Kidney (tissue), 22 donors: ENCODE measurements at places on chromosomes 16 and 17.
A peak's percentile ranks its signal among the peaks of the same experiment; 100 is the strongest.

DNA sequence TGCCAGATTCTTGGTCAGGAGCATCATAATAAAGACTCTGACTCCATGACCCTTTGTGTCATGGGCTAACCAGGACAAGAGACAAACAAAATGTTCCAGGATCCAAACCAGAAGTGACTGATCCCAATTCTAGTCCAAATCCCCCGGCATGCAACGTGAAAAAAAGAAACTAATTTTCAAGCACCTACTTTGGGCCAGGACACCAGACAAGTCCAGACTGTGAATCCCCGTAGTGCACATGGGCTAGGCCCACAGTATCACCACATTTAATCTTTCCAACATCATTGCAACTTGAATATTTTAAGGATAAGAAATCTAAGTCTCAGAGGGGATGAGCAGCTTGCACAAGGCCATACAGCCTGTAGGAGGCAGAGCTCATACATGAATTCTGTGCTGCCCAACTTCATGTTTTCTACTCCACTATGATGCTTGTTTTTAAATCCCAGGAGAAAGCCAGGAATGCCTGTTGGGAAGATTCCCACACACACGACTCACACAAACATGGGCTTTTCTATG lies 365.7 kb downstream of the NPIPA8 start:
- no peaks in the 10 kb centered on the region for H3K27me3 ChIP-seq
- no peak overlapping the region for H3K27ac ChIP-seq
- no peak overlapping the region for H3K4me3 ChIP-seq
- H3K4me1 ChIP-seq = no peaks in the 10 kb centered on the region
- no peaks in the 10 kb centered on the region for H3K36me3 ChIP-seq

- H3K4me1 ChIP-seq = peaks cover 14% of the 10 kb centered on the region
- H3K36me3 ChIP-seq = no peaks in the 10 kb centered on the region
- peak; percentile 94 for DNase-seq
- peak within 1 kb of the TSS; percentile 74 for H3K27ac ChIP-seq
- no peaks in the 10 kb centered on the region for H3K27me3 ChIP-seq
These were observed at the start of gene MRC2 for GRCh38 chr17:62627219-62627903. Gene MRC2, plus strand, starts transcription at chr17:62627670. Its CDS starts 133 bp downstream, at chr17:62627803.

DNA sequence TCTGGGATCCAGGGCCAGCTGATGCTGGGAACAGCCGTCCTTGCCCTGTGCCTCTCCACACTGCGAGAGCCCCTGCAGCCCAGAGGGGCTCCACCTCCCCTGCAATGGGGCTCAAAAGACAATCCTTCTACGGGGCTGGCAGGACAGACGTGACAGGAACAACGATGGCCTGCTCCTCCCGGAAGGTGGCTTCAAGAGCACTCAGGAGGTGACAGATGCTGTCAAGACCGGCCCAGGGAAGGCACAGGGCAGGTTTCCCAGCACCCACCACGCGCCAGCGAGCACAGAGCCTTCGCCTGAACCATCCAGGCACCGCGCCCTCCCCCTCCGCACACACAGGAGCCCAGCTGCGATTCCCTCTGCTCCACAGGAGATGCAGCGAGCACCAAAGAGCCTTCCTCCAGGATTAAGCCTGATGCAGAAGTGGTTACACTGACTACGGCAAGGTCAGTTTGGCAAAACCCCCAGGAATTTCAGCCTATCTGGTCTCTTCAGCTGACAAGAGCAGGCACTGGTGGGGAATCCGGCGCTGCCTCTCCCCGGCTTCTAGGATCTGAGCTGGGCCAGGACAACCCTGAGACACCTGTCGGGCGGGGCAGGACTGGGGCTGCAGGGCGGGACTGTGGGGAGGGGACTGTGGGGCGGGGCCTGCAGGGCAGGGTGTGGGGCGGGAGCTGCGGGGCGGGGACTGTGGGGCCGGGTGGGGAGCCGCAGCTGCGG lies 103.4 kb downstream of the ZNF778 start:
- peak; percentile 76 for DNase-seq
- H3K27ac ChIP-seq = no peak overlapping the region
- no peaks in the 10 kb centered on the region for H3K27me3 ChIP-seq
- H3K4me3 ChIP-seq = peak overlapping the region; percentile 13
- no peaks in the 10 kb centered on the region for H3K36me3 ChIP-seq
- H3K4me1 ChIP-seq = peaks cover 26% of the 10 kb centered on the region

DNA sequence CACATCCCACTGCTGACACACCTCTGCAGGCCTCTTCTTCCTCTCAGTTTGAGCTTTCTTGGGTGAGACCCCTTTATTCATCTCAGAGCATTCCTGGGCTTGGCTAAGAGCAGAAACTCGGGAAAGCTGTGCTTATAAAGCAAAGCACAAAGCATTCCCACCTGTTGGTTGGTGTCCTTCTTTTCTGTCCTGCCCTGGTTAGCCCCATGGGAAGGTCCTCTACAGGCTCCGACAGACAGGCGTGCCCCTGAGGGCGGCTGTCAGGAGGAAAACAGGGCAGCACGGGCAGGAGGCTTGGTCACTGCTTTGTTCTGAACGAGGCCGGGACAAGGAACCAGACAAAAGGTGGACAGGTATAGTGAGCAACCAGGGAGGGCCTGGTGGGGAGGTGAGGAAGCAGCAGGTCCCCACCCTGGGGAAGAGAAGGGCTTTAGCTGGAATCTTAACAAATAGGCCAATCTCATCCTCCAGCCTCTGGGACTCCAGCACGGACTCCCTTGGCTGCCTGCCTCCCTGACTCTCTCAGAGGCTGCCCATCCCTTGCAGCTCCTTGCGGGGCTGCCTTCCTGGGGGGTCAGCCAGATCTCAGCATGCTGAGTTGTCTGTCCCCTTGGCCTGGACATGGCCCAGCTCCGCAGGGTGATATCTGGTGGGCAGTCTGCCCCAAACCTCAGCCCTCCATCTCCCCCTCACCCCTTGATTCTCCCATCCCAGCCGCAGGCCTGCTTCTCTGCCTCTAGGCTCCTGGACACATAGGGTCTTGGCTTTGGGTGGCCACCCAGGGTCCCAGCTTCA lies 1.7 kb downstream of the MEOX1 start:
- peak; percentile 9 for DNase-seq
- no peaks in the 10 kb centered on the region for H3K27me3 ChIP-seq
- H3K27ac ChIP-seq = no peak overlapping the region
- H3K4me3 ChIP-seq = no peak overlapping the region
- no peaks in the 10 kb centered on the region for H3K36me3 ChIP-seq
- H3K4me1 ChIP-seq = no peaks in the 10 kb centered on the region

DNA sequence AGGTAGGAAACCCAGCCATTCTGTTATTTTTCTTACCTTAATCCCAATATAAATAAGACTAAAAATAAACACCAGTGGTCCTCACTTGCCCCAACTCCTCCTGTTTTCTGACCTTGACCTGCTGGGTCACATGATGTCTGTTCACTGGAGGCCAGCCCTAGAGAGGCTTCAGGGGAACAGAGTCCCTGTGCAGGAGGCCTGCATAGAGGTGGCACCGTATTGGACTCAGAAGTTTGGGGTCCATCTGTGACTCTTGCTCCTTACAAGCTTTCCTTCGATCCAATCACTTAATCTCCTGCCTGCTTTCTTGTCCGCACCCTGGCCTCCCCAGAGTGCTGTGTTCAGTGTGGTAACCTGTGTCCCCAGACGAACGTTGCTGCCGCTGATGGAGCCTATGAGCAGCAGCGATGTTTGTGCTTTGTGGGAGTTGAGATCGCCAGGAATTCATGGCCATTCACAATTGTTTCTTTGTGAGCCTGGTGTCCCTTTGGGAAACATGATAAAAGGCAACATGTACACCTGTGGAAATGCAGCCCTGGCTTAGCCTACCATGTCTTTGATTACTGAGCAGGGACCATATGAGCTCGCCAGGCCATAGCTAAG lies 4.7 kb downstream of the IGSF6 start:
- H3K27ac ChIP-seq = no peak overlapping the region
- H3K4me3 ChIP-seq = no peak overlapping the region
- H3K4me1 ChIP-seq = no peaks in the 10 kb centered on the region
- H3K27me3 ChIP-seq = no peaks in the 10 kb centered on the region
- no peaks in the 10 kb centered on the region for H3K36me3 ChIP-seq

GRCh38 chr16:1794221-1794871 lies 841 bp upstream of the IGFALS start:
- no peaks in the 10 kb centered on the region for H3K4me1 ChIP-seq
- H3K27me3 ChIP-seq = no peaks in the 10 kb centered on the region
- peak; percentile 75 for DNase-seq
